Cerebellar cortex (tissue), 1 donor: ENCODE measurements at places on chromosomes 3 and 15.
A peak's percentile ranks its signal among the peaks of the same experiment; 100 is the strongest.

- no peak for DNase-seq
These were observed 23.4 kb downstream of the VPS39 start for GRCh38 chr15:42184736-42185135.

DNA sequence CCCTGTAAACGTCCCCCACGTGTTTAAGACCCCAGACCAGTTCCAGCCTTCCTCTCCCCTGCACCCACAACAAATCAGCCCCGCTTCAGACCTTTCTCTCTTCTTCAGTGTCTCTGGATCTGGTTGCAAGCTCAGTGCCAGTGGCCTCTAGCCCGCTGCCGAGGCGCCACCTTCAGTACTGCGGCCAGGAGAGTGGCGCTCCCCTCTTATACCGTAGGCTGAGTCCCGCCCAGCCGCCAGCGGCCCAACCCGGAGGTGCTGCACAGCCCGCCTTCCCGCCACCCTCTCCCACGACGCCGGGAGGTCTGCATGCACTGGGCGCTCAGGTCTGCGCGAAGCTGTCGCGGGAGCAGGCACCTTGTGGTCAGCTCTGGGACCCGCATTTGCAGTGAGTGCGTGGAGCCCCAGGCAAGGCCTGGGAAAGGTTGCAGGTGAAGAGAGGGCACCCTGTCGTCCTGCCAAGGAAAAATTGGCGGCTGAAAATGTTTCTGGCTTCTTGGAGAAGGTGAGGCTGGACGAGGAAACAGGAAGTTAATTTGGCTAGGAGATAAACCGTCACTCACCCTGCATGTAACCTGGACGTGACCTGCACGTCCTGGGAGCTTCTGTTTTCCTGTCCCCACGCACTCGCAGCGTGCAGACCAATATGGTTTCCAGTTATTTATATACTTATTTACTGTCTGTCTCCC, at the start of gene C2CD4B:
Gene C2CD4B (minus strand): TSS at position 182 of the 689 bp plus-strand sequence. CDS start 301 bp downstream, outside the sequence.
- DNase-seq, result peak; percentile 4

GRCh38 chr3:140164922-140165590, 230.1 kb downstream of the CLSTN2 start:
- no peak for DNase-seq

DNA sequence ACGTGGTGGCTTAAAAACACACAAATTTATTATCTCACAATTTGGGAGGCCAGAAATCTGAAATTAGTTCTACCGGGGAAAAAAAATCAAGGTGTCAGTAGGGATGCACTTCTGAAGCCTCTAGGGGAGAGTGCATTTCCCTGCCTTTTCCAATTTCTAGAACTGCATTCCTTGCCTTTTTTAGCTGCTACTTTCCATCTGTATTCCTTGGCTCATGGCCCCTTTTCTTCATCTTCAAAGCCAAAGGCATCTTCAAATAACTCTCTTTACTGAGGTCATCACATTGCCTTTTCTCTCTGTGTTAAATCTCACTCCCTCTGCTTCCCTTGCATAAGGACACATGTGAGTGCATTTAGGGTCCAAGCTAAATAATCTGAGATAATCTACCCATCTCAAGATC, 69.5 kb upstream of the NEO1 start:
- no peak for DNase-seq

- no peak for DNase-seq
These were observed 63.8 kb downstream of the FRMD4B start for GRCh38 chr3:69322158-69322509.

DNA sequence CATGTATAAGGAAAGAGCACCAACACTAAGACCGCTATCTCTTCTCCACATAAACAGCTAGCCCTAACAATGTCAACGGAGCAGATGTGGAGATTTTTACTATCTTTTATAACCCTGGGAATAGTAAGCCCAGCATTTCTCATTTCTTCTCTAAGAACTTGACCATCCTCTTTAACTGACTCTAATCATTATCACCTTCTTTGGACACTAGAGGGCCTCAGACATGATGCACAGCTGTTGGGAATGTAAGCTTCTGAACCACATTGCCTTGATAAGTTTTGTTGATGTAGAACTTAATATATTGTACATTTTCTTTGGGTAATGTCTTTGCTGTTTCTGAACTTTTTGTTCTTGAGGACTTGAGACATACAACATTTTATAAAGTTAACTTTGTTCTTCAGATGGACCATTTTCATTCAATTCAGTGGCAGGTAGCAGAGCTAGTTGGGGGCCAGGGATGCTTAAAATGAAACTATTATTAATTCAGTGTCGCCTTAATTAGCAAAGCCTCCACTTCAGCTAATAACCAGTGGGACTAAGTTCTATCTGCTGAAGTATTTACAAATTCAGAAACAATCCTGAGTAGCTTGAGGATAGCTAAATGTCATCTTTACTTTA, 9.6 kb upstream of the TAGLN3 start:
- DNase-seq, result peak; percentile 81

DNA sequence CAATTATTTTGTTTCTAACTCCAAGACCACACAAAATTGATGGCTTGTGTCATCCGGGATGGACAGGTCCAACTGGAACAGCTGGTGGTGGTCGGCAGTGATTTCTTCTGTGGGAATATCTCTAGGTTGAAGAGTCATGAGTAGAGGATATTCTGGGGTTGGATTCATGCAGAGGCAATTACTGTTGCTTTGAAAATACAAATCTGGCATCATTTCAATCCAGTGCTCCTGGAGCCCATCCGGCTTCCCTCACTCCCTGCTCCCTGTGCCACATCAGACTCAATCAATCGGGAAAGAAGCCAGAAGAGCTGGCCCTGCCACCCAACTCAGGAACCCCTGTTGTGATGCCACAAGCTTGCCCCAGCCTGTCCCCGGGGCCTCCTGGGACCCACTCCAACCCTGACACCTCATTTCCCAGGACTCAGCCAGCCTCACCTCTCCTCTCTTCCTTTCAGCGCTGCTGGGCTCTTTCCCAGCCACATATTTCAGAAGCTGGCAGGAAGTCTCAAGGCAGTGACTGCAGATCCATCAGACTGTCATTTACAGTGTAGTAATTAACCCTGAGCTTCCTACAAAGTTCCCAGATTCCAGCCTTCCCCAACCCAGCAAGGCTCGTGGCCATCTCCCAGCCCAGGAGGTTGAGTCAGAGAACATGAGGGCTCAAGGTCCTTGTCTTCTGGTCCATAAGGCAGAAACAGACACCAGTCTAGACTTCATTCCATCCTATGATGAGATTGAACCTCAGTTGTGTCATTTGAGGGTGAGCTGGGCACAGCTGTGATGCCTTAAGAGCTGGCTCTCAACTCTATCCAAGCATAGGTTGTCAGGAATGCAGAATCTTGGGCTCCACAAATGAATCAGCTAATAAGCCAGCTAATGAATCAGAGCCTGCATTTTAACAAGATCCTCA, 114.0 kb downstream of the FAM174B start:
- DNase-seq, result no peak

GRCh38 chr3:129311054-129311902, 32.6 kb downstream of the HMCES start:
- no peak for DNase-seq

DNA sequence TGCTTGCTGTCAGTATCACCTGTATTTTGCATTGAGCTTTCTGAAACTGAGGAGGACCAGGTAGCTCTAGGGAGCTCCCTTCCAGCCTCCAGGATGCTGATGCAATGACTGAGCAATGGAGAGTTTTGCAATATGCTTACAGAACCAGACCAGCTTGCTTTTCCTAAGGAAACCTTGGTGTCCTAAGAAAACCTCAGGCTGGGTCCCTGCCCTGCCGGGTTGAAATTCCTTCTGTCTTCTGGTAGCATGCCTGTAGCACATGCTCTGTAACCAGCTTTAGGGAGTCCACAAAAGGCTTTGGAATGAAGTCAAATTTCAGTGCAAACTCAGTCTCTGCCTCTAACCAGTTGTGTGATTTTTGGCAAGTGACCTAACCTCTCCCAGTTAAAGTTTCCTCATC, 65.8 kb upstream of the GSK3B start:
- no peak for DNase-seq

GRCh38 chr15:74158855-74159650, 14.5 kb upstream of the ISLR start:
- DNase-seq, result no peak

GRCh38 chr15:49279521-49280456, 109.7 kb downstream of the GALK2 start:
- no peak for DNase-seq

- DNase-seq, result peak; percentile 87
These were observed 333.8 kb downstream of the PDCD6IP start for GRCh38 chr3:34132069-34132692.

- DNase-seq, result no peak
These were observed 207.9 kb upstream of the GADL1 start for GRCh38 chr3:31102196-31102879.

DNA sequence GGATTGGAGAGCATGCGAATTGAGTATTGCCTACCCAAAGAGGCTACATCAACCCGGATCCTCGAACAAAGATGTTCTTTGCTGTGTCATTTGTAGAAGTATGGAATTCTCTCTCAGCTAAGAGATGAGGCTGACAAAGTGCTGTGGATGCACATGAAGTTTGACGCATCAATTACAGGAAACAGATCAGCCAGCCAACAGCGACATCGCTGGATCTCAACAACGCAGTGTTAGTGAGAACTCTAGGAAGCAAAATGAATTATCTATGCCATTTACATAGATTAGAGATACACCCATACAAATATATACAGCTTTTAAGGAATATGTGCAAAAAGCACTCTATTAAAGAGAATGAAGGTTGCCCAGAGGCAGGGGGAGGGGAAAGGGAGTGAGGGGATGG, 160.6 kb upstream of the RGMA start:
- DNase-seq, result no peak

- peak; percentile 44 for DNase-seq
These were observed 40.9 kb downstream of the CEMIP start for GRCh38 chr15:80820092-80820491.

- DNase-seq, result no peak
These were observed 696.3 kb downstream of the NR2F2 start for GRCh38 chr15:97026781-97027180.

- DNase-seq, result no peak
These were observed 10.8 kb downstream of the PLXND1 start for GRCh38 chr3:129595544-129596193.

- no peak for DNase-seq
These were observed 8.9 kb downstream of the USP3 start for GRCh38 chr15:63513271-63513670.

DNA sequence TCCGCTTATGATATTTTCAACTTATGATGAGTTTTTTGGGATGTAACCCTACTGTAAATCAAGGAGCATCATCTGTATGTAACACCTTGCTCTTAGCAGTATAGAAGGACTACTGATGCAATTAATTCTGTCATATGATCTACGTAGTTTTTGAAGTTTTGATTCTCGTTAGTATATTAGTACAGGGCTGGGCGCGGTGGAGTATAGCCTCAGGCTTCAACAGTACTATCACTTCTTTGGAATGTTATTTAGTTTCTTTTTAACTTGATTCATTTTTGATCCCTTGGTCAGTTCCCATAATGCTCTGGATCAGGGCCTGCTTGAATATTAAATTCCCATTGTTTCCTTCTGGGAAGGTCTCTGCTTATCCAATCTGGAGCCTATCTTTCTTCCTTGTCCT, 23.9 kb upstream of the AP4E1 start:
- DNase-seq, result no peak

- DNase-seq, result no peak
These were observed 361.4 kb downstream of the VGLL3 start for GRCh38 chr3:86629511-86629910.

DNA sequence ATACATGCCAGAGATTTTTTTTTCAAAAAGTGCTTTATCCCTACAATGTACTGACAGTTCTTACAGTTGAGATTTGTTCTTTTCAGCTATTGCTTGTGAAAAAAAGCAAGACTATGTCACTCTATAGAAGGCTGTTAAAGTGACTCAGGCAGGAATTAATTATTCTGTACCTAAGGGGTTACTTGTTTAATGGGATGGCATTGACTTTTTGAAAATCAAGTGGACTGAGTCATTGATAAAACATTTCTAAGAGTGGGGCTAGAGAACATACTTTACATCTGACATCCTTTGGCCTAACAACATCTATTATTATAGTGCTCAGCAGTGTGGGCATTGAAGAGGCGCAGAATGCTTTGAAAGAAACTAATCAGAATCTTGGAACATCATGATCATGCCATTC, 34.3 kb downstream of the INTS14 start:
- no peak for DNase-seq

- DNase-seq, result no peak
These were observed 34.7 kb downstream of the ZNF710 start for GRCh38 chr15:90035840-90036230.

DNA sequence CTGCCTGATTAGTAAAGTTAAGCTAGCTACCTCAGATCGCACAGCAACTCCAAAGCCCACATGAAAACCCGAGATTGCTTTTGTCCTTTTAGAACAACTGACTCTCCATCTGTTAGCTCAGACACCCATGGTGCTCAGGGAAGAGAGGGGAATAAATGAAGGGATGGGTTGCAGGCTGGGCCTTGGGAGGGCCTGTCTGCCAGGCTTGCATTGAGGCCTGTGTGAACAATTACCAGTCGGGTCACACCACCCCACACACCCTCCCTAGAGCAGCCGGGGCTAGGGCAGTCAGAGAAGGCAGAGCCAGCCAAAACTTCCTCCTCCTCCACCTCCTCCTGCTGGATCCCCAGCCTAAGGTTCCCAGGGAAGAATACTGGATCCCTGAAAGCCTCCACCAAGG, 8.8 kb upstream of the PRKAR2A start:
- DNase-seq, result peak; percentile 9

- peak; percentile 76 for DNase-seq
These were observed 55.2 kb upstream of the CHRNA7 start for GRCh38 chr15:31974855-31975829.

DNA sequence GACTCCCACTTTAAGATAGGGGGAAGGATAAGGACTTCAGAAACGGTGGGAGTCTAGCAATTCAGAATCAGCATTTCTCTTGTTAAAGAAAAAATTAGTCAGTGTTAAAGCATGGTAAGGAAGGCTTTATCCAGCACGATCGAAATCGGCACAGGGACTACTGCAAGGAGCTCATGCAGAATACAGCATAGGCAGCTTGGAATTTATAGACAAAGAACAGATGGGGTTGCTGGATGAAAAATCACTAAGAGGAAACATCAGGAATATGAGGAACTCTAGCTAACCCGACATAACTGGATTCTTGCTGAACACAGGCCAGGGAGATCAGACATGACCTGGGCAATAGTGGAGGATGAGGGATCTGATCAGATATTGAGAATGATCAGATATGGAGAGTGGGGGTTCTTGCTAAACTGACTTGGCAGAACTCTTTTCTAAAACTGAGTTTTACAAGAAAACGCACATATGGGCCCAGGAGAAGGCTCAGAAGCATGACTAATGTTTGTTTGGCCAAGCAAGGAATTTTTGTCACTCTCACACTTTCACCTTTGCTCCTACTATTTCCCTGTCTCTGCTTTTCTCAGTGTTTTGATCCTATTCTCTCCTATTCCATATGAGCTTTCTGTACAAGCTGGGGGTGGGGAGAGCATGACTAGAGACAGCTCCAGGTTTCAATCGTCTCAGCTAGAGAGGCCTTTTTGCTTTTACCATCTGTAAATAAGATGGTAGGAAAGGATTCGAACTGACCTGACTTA, 3.9 kb upstream of the PLCH1 start:
- no peak for DNase-seq

- peak; percentile 4 for DNase-seq
These were observed 181.8 kb downstream of the MCTP2 start for GRCh38 chr15:94412979-94413746.

GRCh38 chr15:69834267-69834666, 263.4 kb downstream of the TLE3 start:
- DNase-seq, result no peak
